ENCODE measurements at places on chromosomes 5 and 9.

DNA sequence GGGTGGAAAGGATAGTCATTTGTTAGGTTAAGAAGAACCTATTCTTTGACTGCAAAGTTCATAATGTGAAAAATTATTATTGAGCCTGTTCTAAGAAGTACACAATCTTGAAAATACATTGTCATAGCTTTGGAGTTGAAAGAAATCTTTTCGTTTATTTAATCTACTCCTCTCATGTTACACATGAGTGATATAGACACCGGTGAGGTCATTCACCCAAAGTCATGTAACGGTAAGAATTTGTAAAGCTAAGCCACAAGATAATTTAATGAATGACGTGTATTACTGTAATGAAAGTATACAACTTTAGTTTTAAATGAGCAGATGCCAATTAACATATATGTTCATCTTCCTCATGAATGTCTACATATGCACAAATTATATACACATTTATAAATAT lies 284.1 kb upstream of the PDE4D start:
- no peak for DNase-seq

- DNase-seq: no peak
Observed at GRCh38 chr5:4038994-4039393, 443.4 kb downstream of the IRX1 start.

GRCh38 chr9:82547995-82548394 lies 514.9 kb downstream of the RASEF start:
- no peak for DNase-seq

DNA sequence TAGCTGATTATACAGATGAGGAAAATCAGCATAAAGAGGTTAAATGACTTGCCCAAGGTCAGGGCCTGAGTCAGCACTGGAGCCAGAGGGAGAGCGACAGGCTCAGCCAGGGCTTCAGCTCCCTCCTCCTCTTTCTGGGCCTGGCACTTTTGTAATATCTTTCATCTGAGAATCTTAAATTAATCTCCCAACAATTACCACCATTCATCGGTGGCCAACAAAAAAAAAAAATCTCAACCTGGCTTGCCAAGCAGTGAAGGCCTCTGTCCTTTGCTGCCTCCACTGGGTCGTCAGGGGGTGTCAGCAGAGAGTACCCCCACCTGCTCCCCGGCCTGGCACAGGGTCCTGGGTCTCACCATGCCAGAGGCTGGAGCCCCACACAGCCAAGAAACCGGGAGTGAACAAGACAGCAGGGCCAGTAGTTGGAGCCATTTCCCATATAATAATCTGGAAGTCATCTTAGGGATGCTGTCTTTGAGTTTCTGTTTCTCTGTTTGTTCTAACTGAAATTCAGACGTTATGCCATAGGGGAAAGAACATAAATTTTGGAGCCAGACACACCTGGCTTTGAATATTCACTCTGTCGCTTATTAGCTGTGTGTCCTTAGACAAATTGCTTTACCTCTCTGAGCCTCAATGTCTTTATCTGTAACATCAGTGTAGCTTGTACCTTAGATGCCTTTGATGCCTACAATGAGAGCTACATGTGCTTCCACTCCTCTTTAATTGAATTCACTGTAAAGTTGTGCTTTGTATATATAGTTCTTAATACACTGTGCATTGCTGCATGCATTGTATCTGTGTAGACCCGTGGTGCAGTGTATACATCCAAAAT lies 299.9 kb upstream of the MSX2 start:
- no peak for DNase-seq

GRCh38 chr9:92656537-92656925 lies 13.4 kb downstream of the IPPK start:
- DNase-seq: no peak

GRCh38 chr5:111271885-111272284 lies 47.7 kb downstream of the CAMK4 start:
- no peak for DNase-seq

DNA sequence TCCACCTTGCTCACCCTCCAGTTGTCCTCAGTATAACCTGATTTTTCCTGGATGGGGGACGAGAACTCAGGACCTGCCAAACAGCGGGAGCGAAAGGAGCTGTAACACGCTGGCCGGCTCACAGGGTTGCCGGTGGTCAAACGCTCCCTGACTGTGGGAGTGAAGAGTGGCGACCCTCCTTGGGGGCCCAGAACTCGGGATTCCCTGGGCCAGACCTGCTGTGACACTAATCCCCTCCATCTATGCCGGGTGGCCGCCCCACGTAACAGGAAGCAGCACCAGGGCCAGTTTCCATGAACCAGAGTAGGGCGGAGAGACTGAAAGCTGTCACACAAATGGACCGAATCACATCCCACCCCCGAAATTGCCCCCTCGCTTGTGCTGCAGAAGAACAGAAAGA lies 1809.2 kb upstream of the ACO1 start:
- DNase-seq: no peak

GRCh38 chr9:134887219-134887618 lies 6.6 kb downstream of the FCN2 start:
- no peak for DNase-seq

GRCh38 chr5:138559937-138560336 lies 15.3 kb downstream of the HSPA9 start:
- DNase-seq: no peak

- DNase-seq: no peak
Observed at GRCh38 chr5:112555691-112556090, 136.6 kb upstream of the EPB41L4A start.

GRCh38 chr9:101795147-101795546 lies 56.7 kb upstream of the GRIN3A start:
- no peak for DNase-seq

GRCh38 chr5:75601996-75602395 lies 9.3 kb upstream of the ANKDD1B start:
- no peak for DNase-seq

DNA sequence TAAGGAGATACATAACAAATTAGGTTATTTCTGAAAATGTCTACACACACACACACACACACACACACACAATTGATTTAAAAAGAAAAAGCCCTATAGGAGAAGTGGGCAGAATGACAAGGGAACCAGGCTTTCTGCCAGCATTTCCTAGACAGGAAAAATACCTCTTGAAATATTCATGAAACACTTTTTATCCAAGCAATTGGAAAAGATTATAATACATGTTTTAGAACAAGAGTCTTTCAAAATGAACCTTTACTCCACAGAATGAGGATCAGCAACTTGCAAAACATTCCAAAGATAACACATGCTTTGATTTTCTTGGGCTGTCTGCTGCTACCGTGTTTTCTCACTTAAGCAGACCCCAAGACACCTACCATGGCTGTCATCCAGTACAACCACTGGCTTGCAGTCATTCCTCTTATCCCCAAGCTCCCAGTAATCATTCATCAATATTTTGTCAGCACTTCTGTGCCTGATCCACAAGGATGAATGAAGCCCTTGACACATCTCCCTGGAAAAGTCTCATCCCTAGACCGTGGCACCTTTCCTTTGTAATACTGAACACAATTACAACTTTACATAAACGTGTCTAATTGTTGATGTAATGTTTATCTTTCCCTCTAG lies 717.1 kb upstream of the ZNF608 start:
- no peak for DNase-seq

DNA sequence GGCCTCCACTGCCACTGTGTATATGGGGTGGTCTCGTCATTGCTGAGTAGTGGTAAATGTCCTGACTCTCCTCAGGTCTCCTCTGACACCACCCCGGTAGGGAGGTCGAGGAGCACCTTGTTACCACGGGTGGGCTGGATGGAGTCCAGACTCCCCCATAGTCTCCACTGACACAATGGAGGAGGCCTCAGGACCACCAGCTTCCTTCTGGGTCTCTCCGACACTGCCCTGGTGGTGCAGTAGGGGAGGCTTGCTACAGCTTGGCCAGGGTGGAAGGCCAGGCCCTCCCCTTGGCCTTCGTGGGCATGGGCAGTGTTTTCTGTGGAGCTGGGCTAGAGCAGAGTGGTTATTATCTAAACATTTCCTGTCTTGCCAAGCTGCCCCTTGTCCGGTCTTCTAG lies 15.4 kb upstream of the SH3PXD2B start:
- DNase-seq: no peak

DNA sequence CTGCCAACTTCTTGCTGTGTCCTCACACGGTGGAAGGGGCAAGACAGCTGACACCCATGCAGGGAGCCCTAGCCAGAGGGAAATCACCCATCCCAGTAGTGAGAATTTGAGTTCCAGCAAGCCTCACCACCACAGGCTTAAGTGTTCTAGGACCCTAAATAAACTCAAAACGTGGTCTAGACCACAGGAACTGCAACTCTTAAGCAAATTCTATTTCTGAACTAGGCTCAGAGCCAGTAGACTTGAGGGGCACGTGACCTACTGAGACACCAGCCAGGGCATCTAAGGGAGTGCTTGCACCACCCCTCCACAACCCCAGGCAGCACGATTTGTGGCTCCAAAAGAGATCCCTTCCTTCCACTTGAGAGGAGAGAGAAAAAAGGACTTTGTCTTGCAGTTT lies 96.0 kb upstream of the PHF24 start:
- no peak for DNase-seq

- no peak for DNase-seq
Observed at GRCh38 chr5:169100735-169101075, 200.2 kb downstream of the SLIT3 start.

DNA sequence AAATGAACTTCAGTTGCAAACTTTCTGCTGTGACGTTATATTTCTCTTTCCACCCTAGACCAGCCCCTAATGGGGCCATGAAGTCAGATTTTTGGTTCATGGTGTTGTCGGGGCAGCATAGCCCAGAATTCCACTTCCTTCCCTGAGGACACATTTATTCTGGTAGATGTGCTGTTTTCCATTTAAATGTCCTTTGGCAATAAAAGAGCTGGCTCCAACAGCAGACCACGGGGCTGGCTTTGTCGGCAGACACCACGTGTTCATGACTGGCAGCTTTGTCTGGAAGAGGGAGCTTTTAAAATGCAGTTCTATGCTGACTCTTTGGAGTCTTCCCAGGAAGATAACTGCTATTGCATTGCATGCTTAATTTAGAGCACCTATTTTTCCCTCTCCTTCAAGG lies 17.6 kb upstream of the LCP2 start:
- DNase-seq: no peak

DNA sequence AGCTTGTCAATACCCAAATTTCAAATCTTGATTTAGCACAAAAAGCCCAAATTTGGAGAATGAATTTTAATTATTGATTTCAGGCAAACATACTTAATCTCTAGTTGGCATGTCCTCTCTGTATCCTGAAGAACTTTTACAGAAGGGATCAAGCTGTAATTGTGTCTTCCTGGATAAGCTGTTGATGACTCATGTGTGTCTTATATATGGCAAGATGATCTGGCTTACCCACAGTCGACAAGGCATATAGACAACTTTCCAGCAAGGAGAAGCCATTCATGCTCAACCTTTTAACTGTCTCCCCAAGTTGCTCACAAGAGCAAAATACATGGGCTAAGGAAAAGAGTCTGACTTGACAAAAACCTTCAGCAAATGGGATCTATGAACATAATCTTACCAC lies 112.5 kb upstream of the SLCO6A1 start:
- no peak for DNase-seq

GRCh38 chr9:108687006-108687987 lies 168.5 kb downstream of the ACTL7B start:
- no peak for DNase-seq

DNA sequence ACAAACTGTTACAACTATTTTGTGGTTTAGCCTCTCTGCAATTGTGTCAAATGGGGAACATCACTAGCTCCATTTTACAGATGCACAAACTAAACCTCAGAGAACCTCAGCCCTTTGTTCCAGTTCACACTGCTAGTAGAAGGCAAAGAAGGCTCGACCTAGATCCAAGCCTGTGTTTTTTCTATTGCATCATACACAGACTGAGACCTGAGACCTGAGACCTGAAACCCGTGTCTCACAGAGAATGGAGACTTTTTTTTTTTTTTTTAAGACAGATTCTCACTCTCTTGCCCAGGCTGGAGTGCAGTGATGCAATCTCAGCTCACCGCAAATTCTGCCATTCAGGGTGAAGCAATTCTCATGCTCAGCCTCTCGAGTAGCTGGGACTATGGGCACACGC lies 120.8 kb downstream of the GALNT10 start:
- no peak for DNase-seq

- peak; percentile 81 for DNase-seq
Observed at GRCh38 chr9:69035438-69036308, at the start of gene FXN. Gene FXN, plus strand, starts transcription at chr9:69035752. Its CDS starts 31 bp downstream, at chr9:69035783.

- peak; percentile 41 for DNase-seq
Observed at GRCh38 chr9:81002242-81002641, 687.1 kb downstream of the TLE1 start.

DNA sequence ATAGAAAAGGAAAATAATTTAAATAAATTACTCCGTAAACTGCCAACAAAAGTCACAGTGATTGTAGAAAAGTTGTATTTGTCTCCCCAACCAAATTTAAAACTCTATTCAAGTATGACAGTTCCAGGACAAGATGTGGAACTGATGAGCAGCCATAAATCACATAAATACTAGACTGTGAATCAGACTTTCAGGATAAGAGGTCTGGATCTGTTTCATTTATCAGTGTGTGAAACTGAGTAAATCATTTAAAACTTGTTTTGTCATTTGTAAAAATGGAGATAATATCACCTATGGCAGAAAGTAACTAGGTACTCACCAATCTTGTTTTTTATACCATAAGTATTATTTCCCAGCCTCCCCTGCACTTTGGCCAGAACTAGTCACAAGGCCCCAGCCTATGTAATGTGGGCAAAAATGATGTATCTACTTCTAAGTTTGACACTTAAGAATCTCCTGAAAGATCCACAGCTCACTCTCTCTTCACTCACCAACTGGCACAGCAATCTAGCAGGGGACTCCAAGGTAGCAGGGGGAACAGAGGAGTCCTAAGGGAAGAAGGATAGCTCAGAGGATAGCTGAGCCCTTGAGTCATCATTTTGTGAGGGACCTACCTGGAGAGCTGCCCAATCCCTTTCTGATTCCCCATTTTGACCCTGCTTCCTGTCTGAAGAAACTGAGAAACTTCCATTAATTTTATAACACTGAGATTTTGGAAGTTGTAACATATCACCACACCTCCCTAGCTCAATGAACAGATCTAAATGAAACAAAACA lies 31.6 kb downstream of the TMEM161B start:
- no peak for DNase-seq

DNA sequence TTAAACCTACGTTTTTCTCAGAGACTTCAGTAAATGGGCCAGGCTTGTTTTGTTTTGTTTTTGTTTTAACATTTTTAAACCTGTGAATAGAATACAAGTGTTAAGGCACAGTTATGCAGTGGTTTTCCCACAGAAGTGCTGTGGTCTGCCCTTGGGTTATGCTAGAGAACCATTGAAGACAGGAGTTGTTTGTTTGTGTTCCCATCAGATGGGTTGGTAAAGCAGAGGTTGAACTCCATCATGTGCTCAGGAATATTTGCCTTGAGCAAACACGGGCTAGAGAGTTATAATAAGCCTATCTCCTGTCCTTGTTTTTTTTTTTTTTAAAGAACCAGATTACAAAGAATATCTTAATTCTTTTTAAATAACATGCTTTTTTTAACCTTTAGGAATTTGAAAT lies 28.5 kb downstream of the RHOBTB3 start:
- no peak for DNase-seq

GRCh38 chr9:29866556-29866955 lies 2293.3 kb upstream of the C9orf72 start:
- DNase-seq: no peak

DNA sequence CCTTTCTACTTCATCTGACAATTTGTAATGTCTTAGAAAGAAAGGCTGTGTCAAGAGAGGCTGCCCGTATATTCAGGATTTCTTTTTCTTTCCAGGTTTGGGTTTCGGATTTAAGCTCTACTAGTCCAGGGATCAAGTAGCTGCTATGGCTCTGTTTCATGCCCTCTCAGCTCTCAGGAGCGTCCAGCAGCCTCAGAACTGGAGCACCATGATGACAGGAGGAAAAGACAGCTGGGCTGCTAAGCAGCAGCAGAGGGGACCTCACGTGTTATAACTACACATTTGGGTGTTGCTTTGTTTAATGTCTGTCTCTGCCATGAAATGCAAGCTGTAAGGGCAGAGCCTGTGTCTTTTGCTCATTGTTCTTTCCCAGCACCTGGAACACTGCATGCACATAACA lies 28.5 kb downstream of the TBC1D2 start:
- no peak for DNase-seq

Measured in LoVo (cell line).